ENCODE measurements at places on chromosomes 2 and 18.

- no peak for DNase-seq
These were observed 20.4 kb downstream of the VRK2 start for GRCh38 chr2:58067001-58067400.

GRCh38 chr18:42706618-42707017 lies 408.9 kb downstream of the RIT2 start:
- DNase-seq, result no peak

- no peak for DNase-seq
These were observed 3.2 kb upstream of the DYTN start for GRCh38 chr2:206721256-206721920.

DNA sequence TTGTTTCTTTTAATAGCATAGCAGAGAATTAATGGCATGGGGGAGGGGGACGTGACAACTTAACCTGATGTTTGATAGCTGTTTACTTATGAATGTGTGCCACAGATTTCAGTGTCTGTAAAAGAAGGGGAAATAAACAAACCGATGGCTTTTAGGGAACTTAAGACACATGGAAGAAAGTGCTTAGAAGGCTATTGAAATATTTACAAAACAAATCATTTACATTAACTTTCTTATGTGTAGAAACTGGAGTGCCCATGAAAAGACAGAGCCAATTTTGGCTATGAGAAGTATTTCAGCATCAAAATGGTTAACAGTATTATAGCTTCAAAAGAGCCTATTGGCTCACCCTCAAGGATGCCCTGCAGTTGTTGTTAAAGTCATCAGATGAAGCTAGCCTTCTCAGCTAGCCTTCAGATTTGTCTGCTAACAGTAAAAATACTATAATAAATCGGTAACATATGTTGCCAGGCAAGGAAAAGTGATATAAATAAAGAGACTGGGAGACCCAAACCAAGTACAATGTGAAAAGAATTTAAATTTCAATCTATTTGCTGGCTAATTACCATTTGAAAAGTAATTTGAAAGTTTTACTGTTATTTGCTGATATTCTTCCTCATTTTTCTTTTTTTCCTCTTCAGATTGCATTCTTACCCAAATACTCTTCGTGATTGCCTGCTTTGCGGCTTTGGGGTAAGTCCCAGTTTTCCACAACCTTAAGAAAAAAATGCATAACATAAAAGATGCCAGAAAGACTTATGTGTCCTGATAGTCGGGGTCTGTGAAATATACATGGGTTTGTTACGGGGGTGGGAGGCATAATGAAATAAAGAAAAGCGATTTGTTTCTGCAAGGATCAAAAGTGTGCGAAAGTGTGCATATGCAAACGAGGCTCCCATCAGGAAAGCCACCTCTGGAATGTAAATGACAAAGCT lies 256.4 kb downstream of the MEIS1 start:
- no peak for DNase-seq

DNA sequence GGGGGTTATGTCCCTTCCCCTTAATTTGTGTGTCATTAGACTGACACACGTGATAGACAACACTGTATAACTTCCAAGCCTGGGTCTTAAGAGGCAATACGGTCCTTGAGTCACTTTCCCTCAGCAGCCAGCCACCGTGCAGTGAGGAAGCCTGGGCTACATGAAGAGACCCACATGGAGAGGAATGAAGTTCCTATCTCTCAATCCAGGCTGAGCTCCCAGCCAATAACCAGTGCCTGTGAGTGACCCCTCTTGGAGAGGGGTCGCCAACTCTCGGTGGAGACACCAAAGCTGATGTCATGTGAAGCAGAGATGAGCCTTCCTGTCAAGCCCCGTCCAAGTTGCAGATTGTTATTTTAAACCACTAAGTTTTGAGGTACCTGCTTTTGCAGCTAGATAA lies 5.7 kb upstream of the WDSUB1 start:
- no peak for DNase-seq

GRCh38 chr2:105571445-105571987 lies 172.7 kb upstream of the FHL2 start:
- DNase-seq, result no peak

GRCh38 chr2:2757764-2758163 lies 426.7 kb upstream of the MYT1L start:
- no peak for DNase-seq

- no peak for DNase-seq
These were observed 208.8 kb downstream of the LDLRAD4 start for GRCh38 chr18:13427354-13427753.

DNA sequence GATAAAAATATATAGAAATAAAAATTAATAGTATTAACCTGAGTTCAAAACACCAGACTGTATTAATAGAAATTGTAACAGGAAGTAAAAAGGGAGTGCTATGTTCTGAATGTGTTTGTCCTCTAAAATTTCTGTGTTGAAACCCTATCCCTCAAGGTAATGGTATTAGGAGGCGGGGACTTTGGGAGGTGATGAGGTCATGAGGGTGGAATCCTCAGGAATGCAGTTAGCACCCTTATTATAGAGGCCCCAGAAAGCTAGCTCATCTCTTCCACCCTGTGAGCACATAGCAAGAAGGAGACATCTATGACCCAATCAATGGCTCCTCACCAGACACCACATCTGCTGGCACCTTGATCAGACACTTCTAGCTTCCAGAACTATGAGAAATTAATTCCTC lies 124.5 kb downstream of the CMPK2 start:
- DNase-seq, result no peak

- peak; percentile 76 for DNase-seq
These were observed 66.2 kb downstream of the STAT1 start for GRCh38 chr2:190947711-190948251.

- DNase-seq, result peak; percentile 56
These were observed 98.3 kb upstream of the ID2 start for GRCh38 chr2:8583400-8584173.

GRCh38 chr2:54657664-54658083 lies 65.8 kb upstream of the EML6 start:
- peak; percentile 55 for DNase-seq

GRCh38 chr2:144774809-144775208 lies 254.9 kb upstream of the ZEB2 start:
- DNase-seq, result no peak

GRCh38 chr2:21288739-21289520 lies 165.2 kb downstream of the TDRD15 start:
- no peak for DNase-seq

GRCh38 chr2:7857904-7858303 lies 824.0 kb upstream of the ID2 start:
- no peak for DNase-seq

DNA sequence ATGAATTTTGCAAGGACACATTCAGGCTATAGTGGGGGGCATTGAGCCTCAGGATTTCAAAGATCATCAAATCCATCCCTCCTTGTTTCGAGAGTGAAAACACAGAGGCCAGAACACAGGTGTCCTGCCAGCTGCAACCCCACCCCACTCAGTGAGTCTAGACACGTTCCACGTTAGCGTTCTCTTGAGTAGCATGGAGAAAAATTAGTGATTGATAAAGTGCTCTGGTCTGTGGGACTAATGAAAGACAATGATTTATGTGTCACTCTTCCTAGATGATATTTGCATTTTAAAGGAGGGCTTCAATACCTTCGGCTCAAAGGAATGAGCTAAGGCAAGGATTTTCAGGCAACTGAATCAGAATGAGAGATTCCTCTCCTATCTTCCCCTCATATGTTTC lies 43.8 kb downstream of the SLC4A3 start:
- DNase-seq, result no peak

DNA sequence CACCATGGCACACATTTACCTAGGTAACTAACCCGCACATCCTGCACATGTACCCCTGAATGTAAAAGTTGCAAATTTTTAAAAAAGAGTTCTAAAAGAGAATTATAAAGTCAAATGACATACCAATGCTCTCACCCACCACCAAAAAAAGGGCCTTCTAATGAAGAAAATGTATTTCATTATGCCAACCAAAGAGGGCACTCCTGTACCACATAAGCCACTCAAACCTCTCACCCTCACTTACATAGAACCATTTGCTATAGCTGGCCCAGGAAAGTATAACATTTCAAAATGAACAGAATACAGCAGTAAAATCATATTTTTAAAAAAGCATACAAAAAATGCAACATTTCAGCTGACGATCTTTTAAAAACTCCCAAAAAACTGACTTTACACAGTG lies 241.5 kb upstream of the PKDCC start:
- DNase-seq, result no peak

GRCh38 chr2:16649353-16650286 lies 16.0 kb downstream of the CYRIA start:
- DNase-seq, result no peak

GRCh38 chr2:196489371-196489770 lies 150.1 kb upstream of the CCDC150 start:
- DNase-seq, result no peak

DNA sequence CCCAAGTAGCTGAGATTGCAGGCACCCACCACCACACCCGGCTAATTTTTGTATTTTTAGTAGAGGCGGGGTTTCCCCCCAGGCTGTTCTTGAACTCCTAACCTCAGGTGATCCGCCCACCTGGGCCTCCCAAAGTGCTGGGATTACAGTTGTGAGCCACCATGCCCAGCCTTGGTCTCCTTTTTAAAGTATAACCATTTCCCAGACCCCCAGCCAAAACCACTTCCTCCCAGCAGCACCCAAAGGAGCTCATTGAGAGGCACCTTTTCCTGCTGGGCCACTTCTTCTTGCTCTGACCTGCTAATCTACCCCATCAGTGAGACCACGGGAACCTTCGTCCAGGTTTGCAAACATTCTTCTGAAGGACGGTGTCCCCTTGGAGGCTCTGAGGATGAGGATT lies 69.9 kb downstream of the INPP5D start:
- no peak for DNase-seq

DNA sequence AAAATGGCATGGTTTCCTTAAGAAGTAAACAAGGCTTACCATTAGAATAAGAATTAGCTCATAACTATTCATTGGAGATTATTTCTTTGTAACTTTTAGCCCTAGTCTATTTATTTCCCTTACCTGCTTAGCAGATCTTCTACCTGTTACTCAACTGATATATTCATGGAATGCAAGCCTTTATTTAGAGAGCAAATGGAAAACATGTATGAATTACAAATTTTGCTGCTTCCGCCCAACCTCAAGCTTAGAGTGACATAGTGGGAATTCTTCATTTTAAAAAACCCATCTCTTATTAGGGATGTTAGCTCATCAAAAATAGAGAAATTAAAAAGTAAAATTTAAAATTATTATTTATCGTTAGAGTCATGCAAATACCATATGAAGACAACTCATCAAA lies 110.9 kb downstream of the STRN start:
- no peak for DNase-seq

GRCh38 chr18:78689606-78690005 lies 290.0 kb upstream of the SALL3 start:
- DNase-seq, result no peak

- peak; percentile 73 for DNase-seq
These were observed 12.5 kb downstream of the INPP4A start for GRCh38 chr2:98457045-98457696.

DNA sequence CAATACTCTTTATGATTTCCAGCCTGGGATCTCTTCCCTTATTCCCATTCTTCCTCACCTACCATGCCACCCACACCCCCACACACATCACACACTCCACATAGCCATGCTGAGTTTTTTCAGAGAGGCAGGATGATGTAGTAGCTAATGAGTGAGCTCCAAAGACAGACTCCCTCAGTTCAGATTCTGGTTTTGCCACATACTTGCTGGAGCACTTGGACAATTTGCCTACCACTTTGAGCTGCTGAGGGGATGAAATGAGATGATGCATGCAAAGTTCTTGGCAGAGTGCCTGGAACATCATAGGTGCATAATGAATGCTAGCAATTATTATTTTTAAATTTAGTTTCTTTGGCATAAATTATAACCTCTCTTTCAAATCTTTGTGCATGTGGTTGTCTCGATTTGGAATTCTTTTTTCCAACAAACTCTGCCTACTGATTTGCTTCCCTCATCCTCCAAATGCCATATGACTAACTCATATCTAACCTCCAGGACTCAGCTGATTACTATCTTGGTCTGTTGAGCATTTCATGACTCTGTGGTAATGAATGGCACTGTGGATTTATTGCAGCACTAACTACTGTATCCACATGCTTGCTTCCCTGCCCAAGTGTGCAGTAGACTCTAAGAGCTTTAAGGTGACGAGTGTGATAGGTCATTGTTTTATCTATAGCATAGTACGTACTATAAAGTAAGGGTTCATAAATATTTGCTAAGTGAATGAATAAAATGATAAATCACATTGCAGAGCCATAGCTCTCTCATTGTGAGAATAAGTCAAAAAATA lies 99.1 kb downstream of the TACR1 start:
- peak; percentile 42 for DNase-seq

DNA sequence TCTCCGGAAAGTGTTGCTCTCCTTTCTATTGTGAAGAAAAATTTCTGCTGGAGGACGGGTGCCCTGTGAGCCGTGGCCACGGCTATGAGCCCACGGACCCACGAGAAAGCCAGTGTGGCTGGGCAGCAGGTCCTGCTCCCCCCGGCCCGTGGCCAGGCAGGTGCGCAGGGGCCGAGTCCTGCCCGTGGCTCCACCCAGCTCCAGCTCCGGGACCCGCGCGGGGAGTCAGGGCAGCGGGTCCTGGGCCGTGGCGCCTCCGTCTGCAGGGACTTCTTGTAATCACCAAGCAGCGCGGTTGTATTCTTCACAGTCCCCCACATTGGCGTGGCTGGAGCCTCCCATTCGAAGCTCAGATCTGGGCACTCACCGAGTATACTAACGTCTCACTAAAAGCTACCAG lies 43.0 kb downstream of the SALL3 start:
- no peak for DNase-seq

- DNase-seq, result no peak
These were observed 270.8 kb upstream of the UBE2E3 start for GRCh38 chr2:180709392-180710145.

DNA sequence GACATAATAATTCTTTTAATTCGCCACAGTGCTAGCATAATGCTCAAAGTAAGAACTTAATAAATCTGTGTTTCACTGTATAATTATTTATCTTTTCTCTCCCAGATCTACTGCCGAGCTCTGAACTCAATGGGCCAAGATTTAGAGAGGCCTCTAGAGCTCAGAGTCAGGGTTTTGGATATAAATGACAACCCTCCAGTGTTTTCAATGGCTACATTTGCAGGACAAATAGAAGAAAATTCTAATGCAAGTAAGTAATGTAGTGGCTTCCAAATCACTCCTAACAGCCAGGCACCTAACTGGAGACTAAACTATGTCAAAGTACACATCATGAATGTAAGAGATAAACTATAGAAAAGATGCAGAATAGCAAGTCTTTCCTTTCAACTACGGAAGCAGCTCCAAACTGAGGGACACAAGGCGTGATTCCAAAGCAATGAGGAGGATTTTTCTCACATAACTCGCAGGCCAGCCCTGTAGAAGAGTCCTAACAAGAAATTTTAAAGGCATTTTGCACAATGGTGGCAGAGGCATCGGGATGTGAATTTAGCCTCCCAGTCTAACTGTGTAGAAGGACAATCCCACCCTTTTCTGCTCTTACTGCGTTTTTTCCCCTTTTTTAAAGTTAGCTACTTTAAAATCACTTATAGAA lies 12.0 kb downstream of the DSG1 start:
- DNase-seq, result no peak
